Activated CD8-positive, alpha-beta memory T cell treated with anti-CD3 and anti-CD28 coated beads, Interleukin-2, amount 50 U/mL, for 4 hours (primary cell): ENCODE measurements at places on chromosomes 16 and 17.
A peak's percentile ranks its signal among the peaks of the same experiment; 100 is the strongest.

DNA sequence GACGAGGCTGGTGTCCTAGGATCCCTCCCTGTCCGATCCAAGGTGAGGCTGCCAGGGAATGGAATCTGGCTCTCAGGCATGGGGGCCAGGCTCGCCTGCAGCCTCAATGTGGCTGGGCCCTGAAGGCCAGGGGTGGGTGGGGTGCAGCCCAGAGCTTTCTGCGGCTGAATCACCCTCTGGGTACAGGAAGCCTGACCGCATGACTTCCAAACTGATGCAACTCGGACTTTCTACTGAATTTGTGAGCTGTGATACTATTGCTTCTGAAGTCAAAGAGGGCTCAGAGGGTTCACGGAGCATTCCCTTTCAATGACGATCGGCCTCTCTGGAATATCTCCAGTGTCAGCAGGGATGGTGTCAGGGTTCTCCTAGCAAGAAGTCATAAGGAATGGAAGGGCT, 123.7 kb downstream of the METRNL start:
- peak; percentile 11 for DNase-seq

- DNase-seq, result peak; percentile 43
Observed at GRCh38 chr17:39738568-39738901, 797 bp downstream of the GRB7 start.

DNA sequence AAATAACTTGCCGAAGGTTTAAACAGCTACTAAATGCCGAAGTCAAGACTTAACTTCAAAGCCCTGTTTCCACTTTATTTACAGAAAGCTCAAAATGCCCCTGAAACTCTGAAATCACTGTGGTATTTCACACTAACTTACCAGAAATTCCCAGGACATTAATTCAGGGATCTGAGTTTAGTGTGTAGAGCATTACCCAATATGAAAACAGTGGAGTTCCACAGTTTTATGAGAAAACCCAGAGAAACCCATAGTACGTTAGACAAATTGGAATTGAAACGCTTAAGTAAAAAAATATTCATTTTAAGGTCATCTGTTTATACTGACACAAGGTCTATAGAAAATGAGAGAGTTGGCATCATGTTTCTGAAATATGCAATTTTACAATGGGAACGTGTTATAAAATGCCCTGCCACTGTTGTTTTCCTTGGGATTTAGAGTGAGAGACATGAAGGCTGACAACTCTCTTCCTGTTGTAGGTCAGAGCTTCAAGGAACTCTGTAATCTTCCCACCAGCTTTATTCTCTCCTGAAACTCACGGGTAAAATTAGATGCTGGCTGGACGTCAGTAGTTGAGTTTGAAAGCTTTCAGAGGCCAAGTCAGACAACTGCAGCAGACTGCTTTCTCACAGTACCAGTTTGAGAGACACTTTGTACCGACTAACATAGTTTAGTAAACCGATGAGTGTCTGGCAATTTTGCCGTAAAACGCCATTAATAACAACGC, 139.4 kb upstream of the TBX2 start:
- DNase-seq, result no peak

DNA sequence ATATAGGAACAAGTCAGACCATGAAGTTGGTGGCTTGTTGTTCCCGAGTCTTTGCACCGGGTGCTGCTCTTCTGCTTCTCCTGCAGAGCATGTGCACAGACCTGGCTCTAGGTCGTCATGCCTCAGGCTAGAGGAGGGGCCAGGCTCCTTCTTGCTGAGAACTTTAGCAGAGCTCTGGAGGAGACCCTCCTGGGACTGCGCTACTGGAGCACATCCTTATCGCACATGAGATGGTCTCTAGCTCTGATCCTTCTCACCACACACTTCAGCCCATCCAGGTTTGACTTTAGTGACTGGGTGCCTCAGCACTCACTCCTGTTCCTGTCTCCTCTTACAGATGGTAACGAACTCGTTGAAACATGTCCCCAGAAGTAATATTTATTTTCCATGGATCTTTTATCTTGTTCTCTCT, 14.9 kb downstream of the FOXK2 start:
- DNase-seq, result no peak

DNA sequence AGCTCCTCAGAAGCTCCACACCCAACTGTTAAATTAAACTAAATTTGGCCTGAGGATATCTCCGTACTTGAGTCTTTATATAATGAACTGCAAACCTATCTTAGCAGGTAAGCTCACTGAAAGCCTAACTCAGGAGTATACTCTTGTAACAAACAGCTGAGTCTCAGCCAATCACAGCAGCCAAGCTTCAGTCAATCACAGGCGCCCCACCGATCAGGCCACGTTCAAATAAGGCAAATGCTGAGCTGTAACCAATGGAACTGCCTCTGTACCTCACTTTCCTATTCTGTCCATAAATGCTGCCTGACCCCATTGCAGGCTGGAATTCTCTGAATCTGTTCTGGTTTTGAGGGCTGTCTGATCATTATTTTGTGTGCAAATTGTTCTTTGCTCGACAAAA, 93.0 kb upstream of the CES5A start:
- no peak for DNase-seq

- DNase-seq, result no peak
Observed at GRCh38 chr17:15145621-15146020, 119.5 kb downstream of the PMP22 start.

DNA sequence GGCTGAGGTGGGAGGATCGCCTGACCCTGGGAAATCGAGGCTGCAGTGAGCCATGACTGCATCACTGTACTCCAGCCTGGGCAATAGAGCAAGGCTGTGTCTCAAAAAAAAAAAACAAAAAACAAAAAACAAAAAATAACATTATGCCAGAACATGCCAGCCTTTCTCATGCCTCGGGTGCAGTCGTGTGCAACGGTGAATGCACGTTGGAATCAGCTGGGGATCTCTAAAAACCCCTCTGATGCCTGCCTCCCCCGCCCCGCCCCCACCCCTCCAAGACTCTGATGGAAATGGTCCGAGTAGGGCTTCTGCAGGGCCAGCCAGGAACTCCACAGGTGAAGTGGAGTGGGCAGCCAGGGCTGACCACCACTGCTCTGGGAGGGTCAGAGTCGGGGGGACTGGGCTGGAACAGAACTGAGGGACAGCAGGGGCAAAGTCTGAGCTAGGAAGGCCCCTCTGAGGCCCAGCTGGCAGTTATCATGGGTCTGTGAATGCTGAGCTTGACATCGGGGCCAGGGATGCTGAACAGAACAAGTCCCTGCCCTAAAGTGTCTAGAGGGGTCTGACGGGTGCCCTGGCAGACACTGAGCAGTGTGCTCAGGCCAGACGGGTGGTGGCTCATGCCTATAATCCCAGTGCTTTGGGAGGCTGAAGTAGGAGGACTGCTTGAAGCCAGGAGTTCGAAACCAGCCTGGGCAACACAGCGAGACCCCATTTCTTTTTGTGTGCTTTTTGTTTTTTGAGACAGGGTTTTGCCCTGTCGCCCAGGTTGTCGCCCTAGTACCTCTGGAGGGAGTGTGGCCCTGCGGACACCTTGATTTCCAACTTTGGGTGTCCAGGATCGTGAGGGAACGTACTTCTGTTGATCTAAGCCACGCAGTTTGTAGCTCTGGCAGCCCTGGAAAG, 193.4 kb upstream of the GSE1 start:
- peak; percentile 9 for DNase-seq

- DNase-seq, result no peak
Observed at GRCh38 chr17:74307984-74308773, 17.8 kb upstream of the KIF19 start.

DNA sequence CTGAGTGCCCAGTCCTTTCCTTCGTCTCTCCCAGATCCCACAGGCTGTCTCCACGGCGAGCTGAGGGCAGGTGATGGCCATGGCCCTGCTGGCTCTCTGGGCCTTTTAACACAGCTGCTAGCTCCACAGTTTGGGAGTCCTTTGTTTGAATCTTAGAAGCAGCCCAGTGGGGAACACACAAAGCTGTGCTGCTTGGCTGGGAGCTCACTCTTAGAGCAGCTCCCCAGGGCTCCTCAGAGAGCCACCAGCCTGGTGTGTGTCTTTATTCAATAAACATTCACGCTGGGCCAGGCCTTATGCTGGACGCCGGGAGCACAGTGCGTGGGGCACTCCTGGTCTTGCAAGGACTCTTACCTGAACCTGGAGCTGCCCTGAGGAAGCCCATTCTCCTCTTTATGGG, 29.7 kb downstream of the WNT3 start:
- no peak for DNase-seq

DNA sequence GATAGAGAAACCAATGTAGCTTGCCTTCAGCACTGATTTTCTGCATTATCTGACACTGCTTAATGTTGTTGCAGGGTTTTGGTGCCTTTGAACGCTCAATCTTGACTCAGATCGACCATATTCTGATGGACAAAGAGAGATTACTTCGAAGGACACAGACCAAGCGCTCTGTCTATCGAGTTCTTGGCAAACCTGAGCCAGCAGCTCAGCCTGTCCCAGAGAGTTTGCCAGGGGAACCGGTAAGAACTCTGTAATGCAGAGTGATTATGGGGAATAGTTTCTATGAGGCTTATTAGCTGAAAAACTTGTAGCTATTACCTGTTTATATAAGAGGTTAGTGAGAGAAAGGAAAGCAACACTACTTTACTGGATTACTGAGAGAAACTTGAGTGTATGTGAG, 40.4 kb downstream of the AATF start:
- no peak for DNase-seq

DNA sequence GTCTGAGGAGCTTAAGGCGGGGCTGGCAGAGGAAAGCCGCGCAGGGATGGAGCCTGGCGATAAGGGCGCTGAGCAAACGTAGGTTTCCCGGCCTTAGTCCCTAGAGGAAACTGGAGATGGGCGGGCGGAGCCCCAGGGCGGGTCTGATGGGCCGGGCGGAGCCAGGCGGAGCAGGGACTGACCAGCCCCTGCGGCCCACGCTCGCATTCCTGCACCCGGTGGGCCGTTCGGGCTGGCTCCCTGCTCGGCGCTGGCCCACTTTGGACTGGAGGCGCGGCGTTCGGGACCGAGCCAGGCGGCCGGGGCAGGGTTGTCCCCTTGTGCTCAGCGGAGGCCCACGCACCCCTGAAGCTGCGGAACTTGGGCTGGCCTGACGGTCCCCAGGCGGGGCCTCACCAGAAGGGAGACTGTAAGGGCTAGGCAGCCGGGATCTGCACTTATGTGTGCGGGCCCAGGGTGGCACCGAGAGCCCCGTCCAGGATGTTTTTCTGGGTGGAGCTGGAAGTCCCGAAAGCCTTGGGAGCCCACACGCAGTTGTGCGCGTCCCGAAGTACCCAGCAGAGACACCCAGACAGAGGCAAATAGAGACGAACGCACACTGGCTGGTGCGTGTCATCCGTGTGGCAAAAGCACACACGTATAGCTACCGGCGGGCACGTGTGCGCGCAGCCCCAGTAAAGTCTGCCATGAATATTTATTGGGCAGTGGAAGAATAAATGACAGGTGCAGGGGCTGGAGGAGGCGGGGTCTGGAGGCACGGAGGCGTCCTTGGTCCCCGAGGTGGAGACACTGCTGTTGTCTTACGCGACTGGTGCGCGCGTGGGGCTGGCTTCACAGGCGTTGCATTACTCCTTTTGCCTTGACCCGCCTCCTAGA, 1.4 kb downstream of the PYDC1 start:
- no peak for DNase-seq

GRCh38 chr17:45171338-45172231, 9.9 kb downstream of the HEXIM2 start:
- DNase-seq, result no peak

GRCh38 chr16:64695684-64696083, 426.2 kb downstream of the CDH11 start:
- DNase-seq, result no peak

GRCh38 chr17:78576389-78577112, 645 bp downstream of the DNAH17 start:
- no peak for DNase-seq

DNA sequence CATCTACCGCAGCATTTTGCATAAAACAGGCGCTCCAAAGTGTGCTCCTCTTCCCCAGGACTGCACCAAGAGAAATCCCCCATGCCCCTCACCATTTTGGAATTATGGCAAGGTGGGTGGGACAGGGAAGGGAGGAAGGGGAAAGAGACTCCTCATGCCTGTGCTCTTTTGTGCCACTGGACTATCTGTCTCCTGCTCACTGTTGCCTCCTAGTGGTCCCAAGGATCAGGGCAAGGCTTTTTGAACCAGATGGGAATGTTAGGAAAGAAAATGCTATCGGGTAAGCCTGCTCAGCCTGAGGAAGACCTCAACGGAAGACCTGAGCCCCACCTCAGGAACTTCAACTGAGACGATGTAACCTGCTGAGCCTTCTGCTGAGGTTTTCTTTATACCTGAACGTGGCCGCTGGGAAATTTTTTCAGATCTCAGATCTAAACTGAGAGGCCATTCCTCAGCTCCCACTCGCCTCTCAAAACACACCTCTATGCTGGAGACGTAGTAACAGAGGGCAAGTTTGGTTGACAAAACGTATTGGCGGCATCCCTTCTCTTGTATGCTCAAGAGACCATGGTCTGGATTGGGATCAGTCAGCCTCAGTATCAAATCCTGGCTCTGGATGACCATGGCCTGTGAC, 58.3 kb downstream of the SPACA3 start:
- peak; percentile 33 for DNase-seq

DNA sequence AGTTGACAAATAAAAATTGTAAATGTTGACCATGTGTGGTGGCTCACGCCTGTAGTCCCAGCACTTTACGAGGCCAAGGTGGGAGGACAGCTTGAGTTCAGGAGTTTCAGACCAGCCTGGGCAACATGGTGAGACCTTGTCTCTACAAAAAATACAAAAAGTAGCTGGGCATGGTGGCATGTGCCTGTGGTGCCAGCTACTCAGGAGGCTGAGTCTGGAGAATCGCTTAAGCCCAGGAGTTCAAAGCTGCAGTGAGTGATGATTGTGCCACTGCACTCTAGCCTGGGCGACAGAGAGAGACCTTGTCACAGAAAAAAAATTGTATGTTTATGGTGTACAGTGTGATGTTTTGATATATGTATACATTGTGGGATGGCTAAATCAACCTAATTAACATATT, 119.6 kb downstream of the NPIPB5 start:
- no peak for DNase-seq

GRCh38 chr16:74901606-74902005, 83.3 kb downstream of the WDR59 start:
- DNase-seq, result no peak

DNA sequence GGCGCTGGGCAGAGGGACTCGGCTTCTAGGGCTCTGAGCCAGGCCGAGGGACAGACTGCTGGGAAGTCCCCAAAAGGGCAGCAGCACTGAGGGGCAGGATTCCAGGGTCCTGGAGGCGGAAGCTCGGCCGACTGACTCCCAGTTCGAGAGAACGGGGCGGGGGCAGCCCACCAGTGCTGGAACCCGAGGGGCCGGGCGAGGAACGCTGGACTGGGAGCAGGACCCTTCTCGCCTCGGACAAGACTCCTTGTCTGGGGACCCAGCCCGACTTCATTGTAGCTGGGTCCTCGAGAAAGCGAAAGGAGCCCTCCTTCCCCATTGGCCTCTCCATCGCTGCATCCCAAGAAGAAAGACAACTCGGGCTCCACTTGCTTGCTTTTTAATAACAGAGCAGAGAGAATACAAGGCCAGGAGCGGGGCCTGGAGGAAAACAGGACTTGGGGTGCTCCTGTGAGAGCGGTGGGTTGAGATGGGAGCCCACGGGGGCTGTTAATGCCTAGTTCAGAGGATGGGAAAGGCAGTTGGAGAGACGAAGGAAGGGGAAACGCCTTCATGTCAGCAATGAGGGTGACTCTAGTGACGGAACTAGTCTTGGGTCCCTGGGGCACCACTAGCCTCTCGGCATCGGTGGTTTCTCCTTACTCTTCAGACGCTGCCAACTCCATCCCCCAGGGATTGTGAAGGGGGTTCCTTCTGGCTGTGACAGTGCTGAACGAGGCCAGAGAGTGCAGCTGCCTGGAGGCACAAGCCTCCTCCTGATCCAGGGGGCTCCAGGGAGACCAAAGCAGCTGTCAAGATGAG, 492 bp upstream of the CAMTA2 start:
- no peak for DNase-seq
